ENCODE measurements at places on chromosomes 4 and X. TPM values are rescaled to one million over a fixed set of nuclear protein-coding genes. Genes with fewer than 3 reads are reported as not detected.

DNA sequence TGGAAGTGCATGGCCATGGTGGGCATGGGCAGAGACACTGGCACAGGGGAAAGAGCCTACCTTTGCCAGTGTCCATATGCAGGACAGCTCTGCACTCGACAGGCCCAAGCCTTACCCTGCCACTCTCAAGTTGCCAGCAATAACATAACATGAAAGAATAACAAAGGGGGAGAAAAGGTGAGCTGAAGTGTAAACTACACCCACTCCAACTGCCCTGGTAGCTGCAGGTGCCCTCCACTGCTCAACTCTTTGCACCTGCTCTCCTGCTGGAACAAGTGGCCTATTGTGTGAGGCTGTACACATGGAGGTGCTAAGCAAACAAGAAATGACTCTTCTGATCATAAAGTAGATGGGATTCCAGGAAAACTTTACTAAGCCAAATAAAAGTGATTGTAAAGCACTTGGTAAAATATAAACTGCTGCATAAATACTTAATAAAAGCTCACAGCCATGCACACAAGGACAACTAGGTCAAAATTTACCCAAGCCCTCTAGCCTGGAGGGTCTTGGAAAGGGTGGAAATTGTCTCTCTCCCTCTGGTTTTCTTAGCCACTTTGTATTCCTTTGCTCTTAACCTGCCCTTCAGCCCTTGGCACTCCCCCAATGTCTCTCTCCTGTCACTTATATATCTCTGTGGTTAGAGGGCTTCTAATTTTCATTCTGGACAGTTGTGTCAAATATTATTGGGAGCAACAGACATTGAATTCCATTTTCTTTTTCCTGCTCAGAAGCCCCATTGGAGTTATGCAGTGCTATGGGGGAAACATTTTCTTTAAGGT lies 261.2 kb upstream of the GPC4 start:
- H3K36me3 ChIP-seq, result no peaks in the 10 kb centered on the region
- peaks cover 50% of the 10 kb centered on the region for H3K27me3 ChIP-seq
- H3K4me3 ChIP-seq, result no peak overlapping the region
- no peaks in the 10 kb centered on the region for H3K4me1 ChIP-seq

- H3K4me3 ChIP-seq, result no peak overlapping the region
- H3K27ac ChIP-seq, result no peak overlapping the region
- no peaks in the 10 kb centered on the region for H3K4me1 ChIP-seq
- no peaks in the 10 kb centered on the region for H3K36me3 ChIP-seq
- DNase-seq, result no peak
Measured at GRCh38 chr4:93092765-93093164, 735.8 kb upstream of the ATOH1 start.

GRCh38 chr4:534576-535151 lies 35.7 kb downstream of the PIGG start:
- H3K27ac ChIP-seq, result no peak overlapping the region
- H3K4me1 ChIP-seq, result no peaks in the 10 kb centered on the region
- no peak overlapping the region for H3K4me3 ChIP-seq
- H3K36me3 ChIP-seq, result peaks cover 8% of the 10 kb centered on the region
- H3K27me3 ChIP-seq, result no peaks in the 10 kb centered on the region

DNA sequence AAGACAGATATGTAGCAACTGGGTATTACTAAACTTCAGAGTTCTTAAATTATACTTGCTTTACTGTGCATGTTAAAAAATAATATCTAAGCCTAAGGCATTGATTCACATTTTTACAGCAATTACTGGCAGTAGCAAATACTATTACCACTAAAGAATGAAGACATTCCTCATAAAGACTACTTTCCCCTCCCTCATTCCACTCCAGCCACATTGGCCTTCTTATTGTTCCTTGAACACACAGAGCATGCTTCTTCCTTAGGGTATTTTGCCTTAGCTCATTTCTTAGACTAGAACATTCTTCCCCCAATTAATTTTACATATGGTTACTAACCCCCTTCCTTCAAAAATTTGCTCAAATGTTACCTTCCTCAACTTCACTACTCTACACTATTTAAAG lies 717.0 kb downstream of the CCSER1 start:
- no peak overlapping the region for H3K27ac ChIP-seq
- no peak for DNase-seq
- no peaks in the 10 kb centered on the region for H3K36me3 ChIP-seq
- H3K4me1 ChIP-seq, result no peaks in the 10 kb centered on the region
- no peak overlapping the region for H3K4me3 ChIP-seq

GRCh38 chr4:185833055-185833598 lies 21.1 kb upstream of the SORBS2 start:
- no peaks in the 10 kb centered on the region for H3K27me3 ChIP-seq
- H3K36me3 ChIP-seq, result no peaks in the 10 kb centered on the region
- H3K27ac ChIP-seq, result no peak overlapping the region
- H3K4me1 ChIP-seq, result no peaks in the 10 kb centered on the region
- DNase-seq, result no peak

DNA sequence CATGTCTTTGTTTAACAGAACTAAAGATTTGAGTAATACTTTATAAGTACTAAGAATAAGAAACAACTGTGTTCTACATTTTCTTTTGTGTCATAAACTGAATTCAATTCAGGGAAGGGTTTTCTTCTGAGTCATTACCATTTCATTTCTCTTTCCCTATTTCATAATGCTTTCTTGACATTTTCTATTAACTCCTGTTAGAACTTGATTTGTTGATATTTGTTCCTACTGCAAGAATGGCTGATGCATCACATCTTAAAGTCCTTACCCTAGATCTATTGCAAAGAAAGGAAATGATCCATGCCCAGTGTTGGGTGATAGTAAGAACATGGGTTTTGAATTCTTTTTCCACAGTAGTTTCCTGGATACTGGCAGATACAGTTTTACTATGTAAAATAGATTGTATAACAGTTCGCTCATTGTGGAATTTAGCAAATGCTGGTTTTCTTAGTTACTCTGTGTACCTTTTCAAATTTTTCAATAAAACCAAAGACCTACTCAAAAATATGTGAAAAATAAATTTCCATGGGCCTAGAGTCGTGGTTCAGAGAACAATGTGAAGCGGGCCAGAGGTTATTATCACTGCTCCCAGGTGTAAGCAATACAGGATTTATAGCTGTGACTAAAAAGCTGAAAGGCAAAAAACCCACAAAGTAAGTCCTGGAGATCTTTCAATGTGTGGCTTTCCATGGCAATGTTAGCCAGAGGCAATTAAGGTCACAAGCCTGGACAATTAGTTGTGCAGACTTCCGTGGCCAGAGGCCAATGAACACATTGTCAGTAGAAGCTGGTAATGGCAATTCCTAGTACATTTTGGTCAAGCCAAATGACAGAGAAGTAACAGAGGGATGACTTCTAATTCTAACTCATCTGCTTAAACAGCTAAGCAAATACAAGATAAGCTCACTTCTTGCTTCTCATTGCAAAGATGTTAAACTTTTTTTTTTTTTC lies 127.3 kb upstream of the FAT4 start:
- no peak overlapping the region for H3K4me3 ChIP-seq
- no peaks in the 10 kb centered on the region for H3K36me3 ChIP-seq
- no peaks in the 10 kb centered on the region for H3K27me3 ChIP-seq
- no peak for DNase-seq

DNA sequence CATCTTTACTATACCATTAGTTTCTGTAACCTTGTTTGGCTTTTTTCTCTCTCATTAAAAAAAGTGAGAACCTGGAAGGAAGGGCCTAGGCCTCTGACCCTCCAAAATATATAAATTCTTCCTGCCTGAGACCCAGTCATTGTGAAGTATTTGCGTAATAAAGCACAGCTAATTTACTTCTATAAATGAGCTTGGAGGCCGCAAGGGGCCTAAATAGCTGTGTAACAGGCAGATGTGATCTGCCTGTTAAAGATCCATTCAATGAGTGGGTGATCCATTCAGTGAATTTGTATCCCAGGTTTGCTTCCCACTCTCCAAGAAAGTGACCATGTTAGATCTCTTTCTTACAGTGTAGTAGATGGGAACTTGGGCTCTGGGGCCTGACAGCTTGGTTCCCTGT lies 595 bp upstream of the PYURF start:
- no peaks in the 10 kb centered on the region for H3K36me3 ChIP-seq
- H3K27me3 ChIP-seq, result no peaks in the 10 kb centered on the region
- H3K27ac ChIP-seq, result peak overlapping the region; percentile 98
- H3K4me1 ChIP-seq, result peaks cover 11% of the 10 kb centered on the region
- DNase-seq, result no peak

GRCh38 chr4:38928974-38929373 lies 61.4 kb downstream of the FAM114A1 start:
- no peak overlapping the region for H3K4me3 ChIP-seq
- H3K36me3 ChIP-seq, result peaks cover 11% of the 10 kb centered on the region
- no peaks in the 10 kb centered on the region for H3K4me1 ChIP-seq
- no peaks in the 10 kb centered on the region for H3K27me3 ChIP-seq
- no peak for DNase-seq
- no peak overlapping the region for H3K27ac ChIP-seq

DNA sequence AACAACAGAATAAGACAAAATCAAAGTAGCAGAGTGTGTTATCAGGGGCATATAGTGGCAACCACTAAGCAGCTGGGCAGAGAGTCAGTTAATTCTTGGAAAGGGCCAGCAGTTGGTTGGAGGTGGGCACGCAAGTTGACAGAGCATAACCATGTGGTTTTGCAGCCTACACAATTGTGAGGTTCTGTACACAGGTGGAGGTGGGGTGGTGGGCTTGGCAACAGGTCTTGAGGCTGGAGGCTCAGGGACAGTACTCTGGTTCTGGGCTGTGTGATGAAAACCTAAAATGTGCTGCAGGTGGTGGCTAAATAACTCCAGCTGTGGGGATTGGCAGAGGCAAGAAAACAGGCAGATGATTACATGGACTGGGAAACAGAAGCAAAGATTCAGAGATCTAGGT lies 1112.7 kb downstream of the PDHA2 start:
- no peaks in the 10 kb centered on the region for H3K4me1 ChIP-seq
- no peak overlapping the region for H3K4me3 ChIP-seq
- DNase-seq, result no peak
- no peaks in the 10 kb centered on the region for H3K27me3 ChIP-seq

DNA sequence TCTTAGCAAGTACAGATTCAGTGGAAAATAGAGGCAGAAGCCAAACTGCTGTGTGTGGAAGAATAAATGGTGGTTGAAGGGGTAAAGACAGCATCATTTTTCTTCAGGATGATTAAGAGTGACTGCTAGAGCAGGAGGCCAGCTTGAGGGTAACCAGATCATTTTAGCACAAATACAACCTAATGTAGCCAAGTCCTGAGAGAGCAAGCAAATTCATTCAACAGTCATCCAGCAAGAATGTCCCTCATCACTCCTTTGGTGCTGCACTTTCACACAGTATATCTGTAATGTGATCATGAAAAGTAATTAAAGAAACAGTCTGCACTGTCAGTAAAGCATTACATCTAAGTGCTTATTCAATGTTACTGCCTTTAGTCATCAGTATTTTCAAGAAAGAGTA lies 44.8 kb downstream of the NPFFR2 start:
- no peaks in the 10 kb centered on the region for H3K36me3 ChIP-seq
- H3K4me3 ChIP-seq, result no peak overlapping the region
- no peaks in the 10 kb centered on the region for H3K27me3 ChIP-seq
- H3K27ac ChIP-seq, result no peak overlapping the region
- DNase-seq, result no peak

Gene XIAP
- 38.7 TPM for total RNA-seq

Gene CT83
- not detected for total RNA-seq

Gene SYNPO2
- total RNA-seq, result 30.2 TPM

Gene RASGEF1B
- 25.0 TPM for total RNA-seq

Gene CFI
- 56.5 TPM for total RNA-seq

Gene DUSP21
- not detected for total RNA-seq
